ENCODE measurements at places on chromosomes 13 and 19.

DNA sequence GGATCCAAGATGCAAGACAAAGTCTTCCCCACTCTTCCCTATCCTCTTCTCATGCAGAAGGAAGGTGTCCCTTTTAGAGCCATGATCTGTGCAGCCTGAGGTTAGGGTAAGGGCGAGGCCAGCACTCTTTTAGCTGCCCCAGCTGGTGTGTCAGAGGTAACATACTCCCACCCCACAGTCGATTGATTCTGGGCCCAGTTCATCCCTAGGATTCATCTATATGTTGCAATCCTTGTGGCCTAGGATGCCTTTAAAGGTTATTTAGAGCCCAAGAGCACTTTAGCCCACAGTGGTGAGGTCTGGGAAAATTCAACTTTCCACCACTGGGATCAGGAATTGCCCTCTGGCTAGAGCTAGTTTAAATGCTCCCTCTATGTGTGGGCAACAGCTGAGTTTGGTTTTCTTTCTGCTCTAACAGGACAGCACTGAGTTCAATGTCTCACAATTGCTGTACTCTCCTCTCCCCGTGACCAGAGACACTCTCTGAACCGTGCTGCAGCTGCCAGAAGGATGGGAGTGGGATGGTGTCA lies 201.3 kb upstream of the SERP2 start:
- no peak for DNase-seq

GRCh38 chr19:51594774-51595109 lies 23.7 kb downstream of the ZNF175 start:
- DNase-seq, result no peak

- DNase-seq, result no peak
Observed at GRCh38 chr13:58597552-58597951, 966.0 kb downstream of the PCDH17 start.

- no peak for DNase-seq
Observed at GRCh38 chr13:68736961-68737360, 1370.7 kb upstream of the ATXN8OS start.

GRCh38 chr19:50239921-50240590 lies 36.6 kb downstream of the MYH14 start:
- DNase-seq, result no peak

GRCh38 chr13:23129331-23129730 lies 51.4 kb upstream of the SGCG start:
- no peak for DNase-seq

- peak; percentile 93 for DNase-seq
Observed at GRCh38 chr13:31310786-31311185, 111.0 kb downstream of the B3GLCT start.

- no peak for DNase-seq
Observed at GRCh38 chr19:54449701-54450069, 686 bp downstream of the LENG8 start.

- DNase-seq, result peak; percentile 13
Observed at GRCh38 chr19:17209126-17210036, 5.8 kb upstream of the USE1 start.

DNA sequence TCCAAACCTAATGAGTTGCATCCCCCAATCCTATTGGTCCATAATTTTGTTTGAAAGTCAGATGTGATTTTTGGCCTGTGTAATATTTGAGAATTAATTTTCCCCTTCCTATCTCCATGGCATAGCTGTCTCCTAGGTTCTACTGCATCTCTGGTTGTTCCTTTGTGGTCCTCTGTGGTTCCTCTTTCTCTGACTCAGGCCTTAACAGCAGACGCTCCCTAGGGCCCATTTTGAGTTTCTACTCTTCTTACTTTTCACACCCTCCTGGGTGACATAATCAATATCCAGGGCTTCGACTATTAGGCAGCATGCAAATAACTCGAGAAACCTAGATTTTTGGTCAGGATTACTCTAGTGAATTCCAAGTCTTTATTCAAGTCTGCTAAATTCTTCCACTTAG lies 160.7 kb downstream of the RFC3 start:
- DNase-seq, result no peak

- DNase-seq, result no peak
Observed at GRCh38 chr19:29724102-29724641, 9.1 kb upstream of the C19orf12 start.

- DNase-seq, result no peak
Observed at GRCh38 chr13:35876601-35877000, 254.6 kb downstream of the DCLK1 start.

DNA sequence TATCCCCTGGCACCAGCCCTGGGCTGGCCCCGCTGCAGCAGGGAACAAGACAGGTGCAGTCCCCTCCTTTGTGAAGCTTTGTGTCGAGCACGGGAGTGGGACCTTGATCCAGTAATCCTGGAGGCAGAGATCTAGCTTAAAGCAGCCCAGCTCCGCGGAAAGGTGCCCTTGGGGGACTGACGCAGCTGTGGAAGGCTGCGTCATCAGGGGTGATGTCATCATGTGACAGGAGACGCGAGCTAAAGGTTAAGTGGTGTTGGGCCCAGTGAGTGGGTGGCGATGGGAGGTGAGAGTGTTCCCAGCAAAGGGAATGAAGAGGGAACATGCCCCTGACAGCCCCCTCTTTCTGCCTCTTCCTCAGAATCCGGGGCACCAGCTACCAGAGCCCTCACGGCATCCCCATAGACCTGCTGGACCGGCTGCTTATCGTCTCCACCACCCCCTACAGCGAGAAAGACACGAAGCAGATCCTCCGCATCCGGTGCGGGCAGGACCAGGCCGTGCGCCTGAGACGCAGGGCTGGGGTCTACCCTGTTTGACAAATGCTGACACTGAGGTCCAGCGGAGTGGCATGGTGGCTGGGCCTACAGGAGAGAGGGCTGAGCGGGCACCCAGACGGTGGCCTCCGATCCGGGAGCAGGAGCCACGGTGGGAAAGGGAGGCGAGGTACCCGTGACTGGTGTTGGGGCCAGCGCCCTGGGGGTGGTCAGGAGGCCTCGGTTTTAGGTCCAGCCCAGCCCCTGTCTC lies 2.6 kb downstream of the LHB start:
- no peak for DNase-seq

GRCh38 chr19:46967578-46968032 lies 52.0 kb upstream of the NPAS1 start:
- DNase-seq, result no peak

- no peak for DNase-seq
Observed at GRCh38 chr19:9878511-9879196, 43.5 kb downstream of the PIN1 start.

GRCh38 chr19:2354670-2355069 lies 5.4 kb upstream of the TMPRSS9 start:
- DNase-seq, result no peak

DNA sequence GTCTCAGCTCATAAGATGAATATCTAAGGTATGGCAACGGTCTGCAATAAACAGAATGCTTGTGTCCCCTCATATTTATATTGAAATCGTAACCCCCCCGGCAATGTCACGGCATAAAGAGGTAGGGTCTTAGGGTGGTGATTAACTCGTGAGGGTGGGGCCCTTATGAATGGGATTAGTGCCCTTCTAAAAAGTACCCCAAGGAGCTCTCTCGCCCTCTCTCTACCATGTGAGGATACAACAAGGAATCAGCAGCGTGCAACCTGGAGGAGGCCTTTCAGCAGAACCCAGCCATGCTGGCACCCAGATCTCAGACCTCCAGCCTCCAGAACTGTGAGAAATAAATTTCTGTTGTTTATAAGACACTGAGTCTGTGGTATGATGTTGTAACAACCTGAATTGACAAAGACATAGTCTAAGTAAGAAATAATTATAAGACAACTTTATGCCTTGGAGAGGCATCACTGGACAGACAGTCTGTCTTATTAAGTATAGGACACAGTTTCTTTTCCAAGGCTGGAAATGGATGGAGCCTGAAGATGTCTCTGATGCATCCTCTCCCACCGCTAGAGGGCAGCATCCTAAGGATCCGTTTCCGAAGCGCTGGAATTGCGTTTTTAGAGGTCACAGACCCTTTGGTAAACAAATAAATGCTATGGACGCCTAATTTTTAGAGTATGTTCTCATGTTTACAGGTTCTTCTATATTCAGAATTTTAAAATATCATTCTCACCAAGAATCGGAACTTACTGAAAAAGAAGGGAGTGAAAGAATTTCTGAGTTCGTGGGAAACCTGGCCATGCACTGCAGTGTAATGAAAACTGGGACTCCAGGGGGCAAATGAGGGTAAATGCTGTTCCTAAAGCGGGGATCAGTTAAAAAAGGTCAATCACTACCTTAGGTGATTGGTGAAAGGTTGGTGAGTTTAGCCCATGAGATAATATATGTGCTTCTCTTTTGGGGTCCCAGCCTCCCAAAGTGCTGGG lies 13.3 kb upstream of the LEUTX start:
- peak; percentile 82 for DNase-seq

DNA sequence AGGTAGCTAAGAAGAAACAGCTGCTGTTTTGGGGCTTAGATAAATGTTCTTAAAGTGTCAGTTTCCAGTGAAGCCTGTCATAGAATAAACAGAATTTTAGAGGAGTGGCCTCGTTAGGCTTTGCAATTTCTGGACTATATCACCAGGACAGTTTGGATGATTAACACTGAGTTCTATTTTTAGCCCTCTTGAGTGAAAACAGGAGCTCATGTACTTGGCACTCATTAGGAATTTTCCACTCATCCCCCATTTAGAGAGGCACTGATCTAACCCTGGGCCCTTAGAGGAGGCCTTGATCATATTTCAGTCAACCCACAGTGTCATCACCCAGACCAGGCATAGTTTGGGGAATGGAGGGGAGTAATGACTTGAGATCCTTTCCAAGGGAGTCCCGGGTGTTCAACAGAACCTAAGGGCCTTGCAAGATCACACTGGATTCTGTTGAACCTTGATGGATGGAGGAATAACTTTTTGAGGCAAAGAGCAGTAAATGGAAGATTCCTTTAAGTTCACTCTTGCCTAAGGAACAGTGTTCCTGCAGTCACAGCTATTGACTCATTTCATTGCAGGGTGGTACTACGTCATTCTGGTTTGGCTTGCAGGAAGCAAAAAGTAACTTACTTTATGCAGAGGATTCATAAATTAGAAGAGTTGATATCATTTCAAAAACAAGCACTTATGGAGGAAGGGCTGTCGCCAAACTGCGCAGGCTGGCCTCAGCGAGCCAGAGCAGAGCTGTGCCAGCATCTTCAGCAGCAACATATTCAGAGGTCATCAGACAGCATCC lies 160.2 kb downstream of the SLC7A1 start:
- DNase-seq, result peak; percentile 30

GRCh38 chr13:32390048-32390447 lies 37.9 kb downstream of the N4BP2L1 start:
- DNase-seq, result no peak
